ENCODE measurements at places on chromosomes 2 and 18.

DNA sequence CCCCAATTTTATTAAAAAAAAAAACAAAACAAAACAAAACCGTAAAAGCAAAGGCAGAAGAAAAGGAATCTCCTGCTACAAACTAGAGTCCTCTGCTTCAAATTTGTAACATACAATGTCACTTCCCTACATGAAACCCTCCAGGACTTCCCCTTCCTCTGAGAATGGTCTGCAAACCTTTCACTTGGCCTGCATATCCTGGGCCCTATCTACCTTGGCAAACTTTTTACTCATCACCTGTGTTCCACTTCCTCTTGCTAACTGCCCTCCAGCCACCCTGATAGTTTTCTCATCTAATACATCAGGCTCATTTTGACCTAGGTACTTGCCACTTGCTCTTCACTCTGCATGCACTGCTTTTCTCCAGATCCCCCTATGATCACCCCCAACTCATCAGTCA is 255.5 kb downstream of the ETAA1 start:
- no peak for DNase-seq

DNA sequence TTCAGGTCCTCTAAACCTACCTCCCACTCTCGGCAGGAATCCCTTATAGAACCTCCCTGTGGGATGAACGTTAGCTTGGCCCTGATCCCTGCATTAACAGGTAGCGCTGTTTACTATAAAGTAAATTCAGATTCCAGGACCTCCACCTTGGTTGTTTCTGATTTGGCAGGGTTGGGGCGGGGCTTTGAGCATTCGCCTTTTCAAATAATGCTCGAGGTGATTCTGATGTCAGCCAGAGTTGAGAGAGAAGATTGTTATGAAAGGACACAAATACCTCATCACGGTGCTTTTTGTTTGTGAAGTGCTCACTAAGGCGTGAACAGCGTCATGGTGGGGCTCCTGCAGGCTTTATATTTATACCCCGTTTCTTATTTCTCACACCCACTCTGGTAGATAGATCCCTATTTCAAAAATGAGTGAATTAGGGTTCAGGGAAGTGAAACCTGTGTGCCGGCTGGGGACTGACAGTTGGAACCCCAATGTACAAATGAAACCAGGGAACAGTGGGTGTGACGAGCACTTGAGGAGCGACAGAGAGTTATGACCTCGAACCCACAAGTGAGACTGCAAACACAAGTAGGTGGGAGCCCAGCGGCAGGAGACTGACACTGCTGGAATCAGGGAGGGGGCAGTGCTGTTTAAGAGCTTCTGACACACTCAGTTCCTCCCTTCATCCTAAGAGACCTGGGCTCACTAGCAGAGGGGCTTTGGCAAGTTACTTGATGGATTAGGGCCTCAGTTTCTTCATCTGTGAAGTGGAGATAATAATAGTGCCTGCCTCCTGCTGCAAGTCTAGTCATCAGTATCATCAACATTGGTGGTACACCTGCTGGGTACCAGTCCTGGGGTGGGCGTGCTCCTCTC is 14.2 kb upstream of the CXCR4 start:
- peak; percentile 58 for DNase-seq

DNA sequence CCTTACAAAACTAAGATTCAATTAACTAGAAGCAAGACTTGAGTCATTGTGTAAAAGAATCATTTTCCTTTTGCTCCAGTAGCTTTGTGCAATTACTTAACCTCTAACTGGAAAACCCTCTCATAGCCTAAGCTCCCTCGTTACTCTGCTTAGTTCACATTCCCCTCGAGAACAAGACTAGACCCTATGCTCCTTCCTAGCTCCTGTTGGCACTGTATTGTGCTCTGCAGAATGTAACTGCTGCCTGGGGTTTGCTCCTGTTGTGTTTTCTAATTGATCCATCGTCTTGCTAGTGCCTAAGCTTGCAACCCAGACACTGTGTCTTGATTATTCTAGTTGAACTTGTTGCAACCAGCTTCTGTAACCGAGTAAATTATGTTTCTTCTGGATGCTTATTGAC is 347.0 kb downstream of the ZNF804A start:
- DNase-seq = no peak

- no peak for DNase-seq
These were observed 22.1 kb upstream of the RNF103 start for GRCh38 chr2:86645752-86646151.

DNA sequence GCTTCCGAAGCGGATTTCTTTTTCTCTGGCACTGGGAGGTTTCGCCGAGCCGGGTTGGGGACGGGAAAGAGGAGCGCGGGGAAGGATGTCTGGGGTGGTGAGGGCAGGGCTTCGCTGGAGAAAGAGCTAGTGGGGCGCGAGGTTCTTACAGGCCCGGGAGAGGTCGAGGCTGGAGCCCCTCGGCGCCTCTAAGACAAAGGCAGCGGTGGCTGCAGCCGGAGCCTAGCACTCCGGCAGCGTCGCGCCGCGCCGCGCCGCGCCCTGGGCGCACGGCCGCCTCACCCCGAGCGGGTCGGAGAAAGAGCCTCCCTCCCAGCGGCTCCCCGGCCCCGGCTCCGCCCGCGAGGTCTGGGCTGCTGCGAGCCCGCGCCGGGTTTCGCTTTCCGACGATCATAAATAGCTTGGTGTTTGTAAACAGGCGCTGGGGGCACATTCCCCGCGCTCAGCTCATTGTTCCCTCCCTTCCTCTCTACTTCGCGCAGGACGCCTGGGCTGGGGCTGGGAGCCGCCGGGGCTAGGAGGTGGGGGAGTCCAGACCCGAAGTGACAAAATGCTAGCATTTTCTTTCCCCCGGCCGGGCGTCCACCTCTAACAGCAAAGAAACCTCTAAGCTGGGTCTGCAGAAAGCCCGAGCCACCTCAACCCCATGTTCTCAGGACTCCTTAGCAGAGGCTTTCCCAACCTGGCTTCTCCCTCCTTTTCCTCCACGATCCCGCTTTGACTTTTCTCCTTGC is 813 bp upstream of the MEIS1 start:
- no peak for DNase-seq

- no peak for DNase-seq
These were observed 37.8 kb downstream of the SCN9A start for GRCh38 chr2:166337932-166338331.

- no peak for DNase-seq
These were observed 188.8 kb downstream of the ACKR3 start for GRCh38 chr2:236758406-236758805.

- DNase-seq = no peak
These were observed 37.1 kb upstream of the SMAD7 start for GRCh38 chr18:48987821-48988220.

DNA sequence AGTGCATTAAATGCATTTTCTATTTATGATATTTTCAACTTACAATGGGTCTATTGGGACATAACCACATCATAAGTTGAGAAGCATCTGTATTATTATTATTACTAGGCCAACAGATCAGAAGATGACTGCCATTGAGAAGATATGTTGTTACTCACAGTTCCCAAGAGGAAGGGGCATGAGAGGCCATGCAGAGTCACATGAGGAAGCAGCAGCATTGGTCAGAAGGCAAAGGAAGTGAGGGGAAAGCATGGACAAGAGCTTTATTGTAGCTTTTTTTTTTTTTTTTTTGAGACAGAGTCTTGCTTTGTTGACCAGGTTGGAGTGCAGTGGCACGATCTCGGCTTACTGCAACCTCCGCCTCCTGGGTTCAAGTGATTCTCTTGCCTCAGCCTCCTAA is 66.2 kb upstream of the LCLAT1 start:
- DNase-seq = no peak

DNA sequence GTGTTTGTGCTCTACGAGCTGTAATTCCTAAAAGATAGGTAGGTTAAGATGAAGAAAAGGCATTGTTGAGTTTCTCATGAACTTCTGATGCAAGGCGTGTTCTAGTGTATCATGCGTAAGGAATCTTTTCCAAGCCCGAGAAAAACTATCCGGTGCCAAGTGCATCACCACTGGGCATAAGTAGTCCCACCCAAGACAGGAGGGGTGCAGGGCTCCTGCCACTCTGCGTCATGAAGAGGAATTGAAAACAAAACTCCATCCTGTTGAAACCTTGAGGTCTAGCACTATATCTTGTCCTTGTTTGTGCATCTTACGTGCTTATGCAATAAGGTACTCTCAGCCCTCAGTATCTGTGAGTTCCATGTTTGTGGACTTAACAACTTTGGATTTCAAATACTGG is 45.7 kb downstream of the RAB31 start:
- DNase-seq = no peak

DNA sequence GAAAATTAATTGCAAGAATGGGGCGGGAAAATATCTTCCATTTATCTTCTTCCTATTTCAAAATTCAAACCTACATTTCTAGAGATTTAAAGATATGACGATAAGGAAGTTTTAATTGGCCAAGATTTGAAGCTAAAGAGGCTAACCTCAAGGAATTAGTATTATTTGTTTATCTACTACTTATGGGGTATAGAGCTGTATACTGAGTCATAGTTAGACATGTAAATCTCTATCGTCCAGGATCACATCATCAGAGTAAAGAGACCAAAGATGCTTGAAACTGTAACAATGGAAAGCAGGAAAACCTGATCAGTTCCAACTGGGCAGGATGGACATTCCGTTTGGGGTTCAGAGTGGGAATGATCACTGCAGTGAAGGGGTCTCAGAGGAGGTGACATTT is 95.2 kb upstream of the KLF7 start:
- no peak for DNase-seq

GRCh38 chr2:109455731-109456691 is 157.8 kb downstream of the SEPTIN10 start:
- DNase-seq = no peak

- no peak for DNase-seq
These were observed 104.0 kb downstream of the CYRIA start for GRCh38 chr2:16561676-16562075.
